ENCODE measurements at places on chromosomes 6 and 20.

GRCh38 chr6:3372184-3372846, 84.5 kb downstream of the SLC22A23 start:
- no peak for DNase-seq

DNA sequence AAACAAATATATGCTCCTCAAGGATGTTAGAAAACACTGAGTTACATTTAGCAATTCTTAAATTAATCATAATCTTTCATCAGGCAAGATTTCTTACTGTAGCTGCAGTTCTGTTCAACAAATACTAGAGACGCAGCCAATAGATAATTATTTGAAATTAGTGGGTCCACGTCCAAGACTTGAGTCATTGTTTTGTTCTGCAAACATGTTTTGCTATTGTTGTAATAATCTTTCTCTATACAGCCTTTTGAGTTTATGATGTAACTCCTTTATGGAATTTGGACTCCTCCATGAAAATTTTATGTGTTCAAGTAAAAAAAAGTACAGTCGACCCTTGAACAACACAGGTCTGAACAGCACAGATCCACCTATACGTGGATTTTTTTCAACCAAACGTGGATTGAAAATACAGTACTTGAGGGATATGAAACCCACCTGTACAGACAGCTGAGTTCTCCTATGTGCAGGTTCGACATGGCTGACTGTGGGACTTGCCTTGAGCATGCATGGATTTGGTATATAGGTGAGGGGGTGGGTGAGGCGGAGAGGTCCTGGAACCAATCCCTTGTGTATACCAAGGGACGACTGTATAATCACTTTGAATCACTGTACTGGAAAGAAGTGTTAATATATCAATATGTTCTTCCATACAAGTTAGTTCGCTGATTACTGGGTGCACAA, 41.3 kb upstream of the SLC22A16 start:
- DNase-seq: no peak

- no peak for DNase-seq
These were observed 153.4 kb downstream of the SYNDIG1 start for GRCh38 chr20:24622856-24623255.

DNA sequence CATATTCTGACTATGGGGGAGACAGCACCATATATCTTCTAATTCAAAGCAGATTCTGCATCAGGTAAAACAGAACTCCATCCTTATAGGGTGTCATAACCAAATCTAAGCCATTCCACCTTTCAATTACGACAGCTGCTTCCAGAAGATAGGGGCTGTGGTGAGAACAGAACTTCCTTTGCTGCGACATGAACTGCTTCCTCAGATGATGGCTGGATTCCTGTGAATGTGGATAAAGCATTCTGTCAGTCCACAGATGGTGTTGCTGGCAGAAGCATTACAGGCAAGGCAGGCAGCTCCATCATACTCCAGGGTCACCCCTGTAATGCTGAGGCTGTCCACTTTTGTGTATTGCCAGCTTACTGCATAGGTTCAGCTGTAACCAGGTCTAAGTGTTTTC, 172.1 kb upstream of the PROKR2 start:
- DNase-seq: no peak

- no peak for DNase-seq
These were observed at the start of gene MRAP2 for GRCh38 chr6:84033523-84034451. MRAP2 (plus strand) TSS chr6:84033772; CDS start chr6:84055319, 21,547 bp downstream.

DNA sequence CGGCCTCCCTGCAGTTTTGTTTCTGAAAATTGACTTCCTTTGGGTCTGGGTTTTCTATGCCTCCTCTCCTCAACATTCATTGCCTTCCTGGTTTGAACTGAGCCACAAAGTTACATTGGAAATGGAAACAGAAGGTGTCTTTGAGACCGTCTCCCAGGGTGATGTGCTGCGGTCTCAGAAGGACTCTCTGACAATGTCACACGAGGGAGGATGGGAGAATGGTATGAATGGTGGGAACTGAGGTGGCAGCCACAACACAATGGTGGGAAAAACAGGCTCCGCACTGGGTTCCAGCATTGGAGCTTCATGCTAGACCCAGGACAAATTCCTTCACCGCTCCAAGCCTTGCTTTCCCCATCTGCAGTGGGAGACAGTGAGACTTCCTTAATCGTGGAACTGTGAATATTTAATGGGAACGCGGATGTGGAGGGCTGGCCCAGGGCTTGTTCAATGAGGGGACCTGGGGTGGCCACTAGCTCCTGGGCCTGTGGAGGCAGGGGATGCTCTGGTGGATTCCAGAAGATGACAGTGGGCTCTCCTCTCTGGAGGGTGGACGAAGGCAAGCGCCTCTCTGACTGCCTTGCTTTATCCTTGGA, 73.9 kb downstream of the KCNB1 start:
- DNase-seq: no peak

- DNase-seq: no peak
These were observed 34.1 kb downstream of the ERGIC3 start for GRCh38 chr20:35575958-35576357.

DNA sequence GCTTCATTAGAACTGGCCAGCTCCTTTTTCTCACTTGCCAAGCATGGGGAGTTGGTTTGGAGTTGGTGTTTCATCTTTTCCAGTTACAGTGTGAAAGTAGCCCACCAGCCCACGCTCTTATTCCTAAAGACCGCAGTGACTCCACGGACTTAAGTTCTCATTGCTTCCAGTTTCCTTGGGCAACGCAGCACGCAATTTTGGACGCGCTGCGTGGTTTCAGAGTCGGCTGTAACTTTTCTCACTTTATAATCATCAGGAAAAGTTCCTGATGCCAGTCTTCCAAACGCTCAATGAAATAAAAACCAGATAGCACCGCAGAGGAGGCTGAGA, 381 bp upstream of the PEX7 start:
- no peak for DNase-seq

GRCh38 chr6:47276377-47276776, 33.3 kb downstream of the TNFRSF21 start:
- DNase-seq: no peak

- DNase-seq: no peak
These were observed 50.2 kb downstream of the STK35 start for GRCh38 chr20:2151858-2152281.

GRCh38 chr6:117149324-117149723, 116.0 kb upstream of the VGLL2 start:
- DNase-seq: no peak

- no peak for DNase-seq
These were observed 38.6 kb upstream of the NXT1 start for GRCh38 chr20:23311947-23312506.

GRCh38 chr20:313948-314347, 11.4 kb upstream of the SOX12 start:
- DNase-seq: no peak

- DNase-seq: no peak
These were observed 18.0 kb downstream of the HRH3 start for GRCh38 chr20:62202083-62202395.

- DNase-seq: no peak
These were observed 100.5 kb downstream of the PDE10A start for GRCh38 chr6:165562421-165563090.

DNA sequence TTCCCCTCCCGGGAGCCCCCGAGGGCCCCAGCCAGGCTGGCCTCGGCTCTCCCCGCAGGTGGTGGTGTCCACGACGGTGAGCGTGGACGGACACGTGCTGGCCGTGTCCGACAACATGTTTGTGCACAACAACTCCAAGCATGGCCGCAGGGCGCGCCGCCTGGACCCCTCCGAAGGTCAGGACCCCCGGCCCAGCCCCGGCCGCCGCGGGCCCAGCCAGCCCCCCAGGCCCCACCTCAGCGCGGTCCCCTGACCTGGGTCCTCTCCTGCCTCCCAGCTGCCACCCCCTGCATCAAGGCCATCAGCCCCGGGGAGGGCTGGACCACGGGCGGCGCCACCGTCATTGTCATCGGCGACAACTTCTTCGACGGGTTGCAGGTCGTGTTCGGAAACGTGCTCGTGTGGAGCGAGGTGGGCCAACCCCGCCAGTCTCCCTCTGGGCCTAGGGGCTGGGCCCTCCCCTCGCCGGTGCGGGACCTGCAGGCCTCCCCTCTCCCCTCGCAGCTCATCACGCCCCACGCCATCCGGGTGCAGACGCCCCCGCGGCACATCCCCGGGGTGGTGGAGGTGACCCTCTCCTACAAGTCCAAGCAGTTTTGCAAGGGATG, 51.0 kb downstream of the CPXM1 start:
- no peak for DNase-seq

DNA sequence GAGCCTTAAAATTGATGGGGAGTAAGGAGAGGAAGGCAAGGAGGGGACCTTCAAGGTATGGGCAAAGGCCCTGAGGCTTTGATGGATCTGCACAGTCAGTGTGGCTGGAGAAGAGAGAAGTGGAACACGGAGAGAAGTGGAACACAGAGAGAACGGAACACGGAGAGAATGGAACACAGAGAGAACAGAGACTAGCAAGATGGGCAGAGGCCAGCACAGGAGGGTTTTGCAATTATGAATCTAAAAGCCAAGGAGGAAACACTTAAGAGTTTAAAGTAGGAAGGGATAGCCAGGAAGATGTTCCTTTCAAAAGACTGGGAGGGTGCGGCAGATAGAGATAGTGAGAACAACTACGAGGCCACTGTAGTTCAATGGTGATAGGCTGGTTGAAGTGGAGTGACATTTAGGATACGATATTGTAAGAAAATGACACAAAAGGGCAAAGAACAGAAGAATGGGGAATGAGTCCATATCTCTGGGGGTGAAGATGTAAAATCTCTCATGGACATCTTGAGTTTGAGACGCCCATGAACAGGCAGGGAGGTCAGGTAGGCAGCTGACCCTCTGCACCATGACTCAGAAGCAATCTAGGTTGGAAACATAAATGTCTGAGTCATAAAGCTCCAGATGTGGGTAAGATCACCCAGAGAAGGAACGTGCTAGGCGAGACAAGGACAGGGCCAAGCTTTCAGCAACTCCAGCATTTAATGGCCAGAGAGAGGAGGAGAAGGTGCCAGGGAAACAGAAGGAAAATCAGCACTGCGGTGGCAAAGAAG, 25.4 kb downstream of the ZMYND8 start:
- DNase-seq: no peak

- DNase-seq: peak; percentile 63
These were observed at the start of gene LPIN3 for GRCh38 chr20:41340327-41341055. LPIN3 (plus strand) TSS chr20:41340821; CDS start chr20:41345804, 4,983 bp downstream.

- DNase-seq: peak; percentile 78
These were observed 11.4 kb downstream of the DDX27 start for GRCh38 chr20:49230561-49231133.

- DNase-seq: no peak
These were observed 14.3 kb upstream of the ZC3H12D start for GRCh38 chr6:149499066-149499465.

- DNase-seq: no peak
These were observed 123.1 kb upstream of the STXBP5 start for GRCh38 chr6:147081076-147081609.

GRCh38 chr20:11705512-11705911, 212.2 kb upstream of the BTBD3 start:
- no peak for DNase-seq

DNA sequence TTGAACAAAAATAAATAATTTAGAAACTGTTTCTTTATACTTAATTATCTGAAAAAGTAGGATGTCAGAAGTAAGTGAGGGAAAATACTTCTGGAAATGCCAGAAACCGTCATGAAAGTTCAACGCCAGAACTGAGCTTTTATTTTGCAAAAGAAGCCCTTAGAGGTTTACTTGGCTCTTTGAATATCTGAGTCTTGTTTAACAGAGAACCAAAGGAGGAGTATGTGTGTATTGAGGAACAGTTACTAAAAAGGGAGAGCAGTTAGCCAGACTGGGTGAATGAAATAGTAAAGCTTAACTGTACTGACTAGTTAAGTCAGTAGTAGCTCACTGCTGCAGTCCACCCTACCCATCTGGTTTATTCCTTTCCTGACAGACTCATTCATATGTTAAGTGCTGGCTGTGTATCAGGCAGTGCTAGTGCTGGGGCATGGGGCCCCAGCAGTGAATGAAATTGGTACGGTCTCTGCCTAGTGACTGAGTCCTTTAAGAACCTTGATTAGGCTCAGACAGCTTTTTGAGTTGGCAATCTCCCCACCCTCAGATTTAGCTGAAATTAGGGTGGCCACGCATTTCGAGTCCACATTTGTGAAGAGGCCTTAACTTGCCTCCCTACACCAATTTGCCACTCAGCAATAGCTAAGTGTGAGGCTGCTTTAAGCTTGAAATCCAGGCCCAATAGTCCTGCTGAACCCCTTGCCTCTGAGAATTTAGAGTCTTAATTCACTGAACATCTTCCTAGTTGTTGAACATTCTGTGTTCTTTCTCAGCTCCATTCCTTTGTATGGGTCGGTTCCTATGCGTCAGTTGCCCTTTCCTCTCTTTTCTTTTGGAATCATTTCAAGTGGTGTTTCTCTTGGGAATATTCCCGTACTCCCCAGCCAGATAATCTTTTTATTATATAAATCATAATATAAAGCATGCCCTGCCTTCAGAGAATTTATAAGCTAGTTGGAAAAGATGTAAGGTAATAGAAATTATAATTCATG, 20.2 kb downstream of the MAP3K4 start:
- DNase-seq: no peak

- DNase-seq: no peak
These were observed 250.8 kb downstream of the DLL1 start for GRCh38 chr6:170040115-170040500.

DNA sequence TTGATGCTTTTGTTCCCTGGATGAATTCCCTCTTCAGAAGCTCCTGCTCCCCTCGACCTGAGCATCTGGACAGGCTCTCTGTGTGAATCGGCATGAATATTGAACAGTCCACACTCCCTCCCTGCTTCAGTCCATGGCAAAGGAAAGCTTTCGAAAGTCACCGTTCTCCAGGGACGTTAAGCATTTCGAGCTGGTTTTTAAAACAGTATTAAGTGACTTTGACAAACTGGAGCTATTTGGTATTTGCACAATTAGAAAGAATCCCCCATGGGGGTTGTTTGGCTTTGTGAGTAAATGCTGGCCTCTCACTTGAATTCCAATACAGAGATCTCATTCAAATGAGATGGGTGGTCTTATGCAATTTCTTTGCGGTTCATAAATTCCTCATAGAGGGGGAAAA, 85.3 kb upstream of the TIAM2 start:
- no peak for DNase-seq

GRCh38 chr6:169766921-169767736, 15.7 kb downstream of the ERMARD start:
- no peak for DNase-seq

DNA sequence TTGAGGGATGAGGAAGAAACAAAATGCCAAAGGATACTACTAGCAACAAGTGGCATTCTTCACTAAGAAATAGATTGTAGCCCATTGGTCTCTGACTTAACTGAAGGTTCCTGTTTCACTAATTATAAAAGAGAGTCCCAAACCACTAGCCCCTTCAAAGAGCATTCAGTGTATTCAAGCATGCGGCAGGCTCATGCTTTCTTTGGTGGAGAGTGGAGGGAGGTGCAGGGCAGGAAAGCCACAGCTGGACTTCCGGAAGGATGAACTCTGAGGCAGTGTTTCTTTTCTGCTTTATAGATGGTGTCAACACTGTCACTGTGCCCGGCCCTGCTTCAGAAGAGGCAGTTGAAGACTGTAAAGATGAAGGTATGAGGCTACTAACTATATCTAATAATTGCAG, 636.1 kb downstream of the KIF16B start:
- DNase-seq: peak; percentile 63

- DNase-seq: no peak
These were observed 40.0 kb upstream of the TAF8 start for GRCh38 chr6:42010185-42010891.

- peak; percentile 65 for DNase-seq
These were observed 1.4 kb downstream of the NKX2-4 start for GRCh38 chr20:21395666-21396598.
